ENCODE measurements at places on chromosomes 11 and 22. TPM values are rescaled to one million over a fixed set of nuclear protein-coding genes. Genes with fewer than 3 reads are reported as not detected.

DNA sequence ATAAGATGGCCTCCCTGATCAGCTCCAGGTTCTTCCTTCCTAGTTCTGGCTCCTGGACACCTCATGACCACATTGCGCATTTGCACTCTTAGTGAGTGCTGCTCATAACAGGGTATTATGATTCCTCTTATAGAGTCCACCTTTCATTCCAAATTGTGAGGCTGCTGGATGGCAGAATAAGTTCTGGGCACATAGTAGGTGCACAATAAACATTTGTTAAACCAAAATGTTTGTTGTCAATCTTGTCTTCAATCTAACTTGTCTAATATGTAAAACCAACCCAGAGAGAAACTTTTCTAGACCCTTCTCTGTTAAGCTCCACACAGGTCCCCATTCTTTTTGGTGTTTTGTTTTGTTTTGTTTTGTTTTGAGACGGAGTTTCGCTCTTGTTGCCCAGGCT lies 22.6 kb upstream of the ZBTB16 start:
- DNase-seq, result no peak

GRCh38 chr11:132941024-132941646 lies 591.2 kb downstream of the OPCML start:
- peak; percentile 12 for DNase-seq

- peak; percentile 60 for DNase-seq
Measured at GRCh38 chr11:8839957-8840945, 70.7 kb upstream of the AKIP1 start.

DNA sequence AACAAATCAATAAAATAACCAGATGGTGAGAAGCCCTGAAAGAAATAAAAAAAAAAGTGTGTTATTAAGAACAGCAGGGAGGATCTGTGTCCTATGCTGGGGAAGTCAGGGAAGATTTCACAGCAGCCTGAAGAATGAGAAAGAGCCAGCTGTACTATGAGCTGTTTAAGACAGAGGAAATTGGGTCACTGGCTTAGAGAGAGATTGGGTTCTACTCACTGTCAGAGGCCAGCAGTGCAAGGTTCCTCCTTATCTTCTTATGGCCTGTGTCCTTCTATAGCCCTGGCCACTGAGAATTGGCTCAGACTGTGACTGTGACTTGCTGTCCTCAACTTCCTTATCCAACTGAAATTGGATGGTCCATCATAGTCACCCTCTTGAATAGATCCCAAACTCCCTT lies 54.8 kb upstream of the FDX1 start:
- no peak for DNase-seq

DNA sequence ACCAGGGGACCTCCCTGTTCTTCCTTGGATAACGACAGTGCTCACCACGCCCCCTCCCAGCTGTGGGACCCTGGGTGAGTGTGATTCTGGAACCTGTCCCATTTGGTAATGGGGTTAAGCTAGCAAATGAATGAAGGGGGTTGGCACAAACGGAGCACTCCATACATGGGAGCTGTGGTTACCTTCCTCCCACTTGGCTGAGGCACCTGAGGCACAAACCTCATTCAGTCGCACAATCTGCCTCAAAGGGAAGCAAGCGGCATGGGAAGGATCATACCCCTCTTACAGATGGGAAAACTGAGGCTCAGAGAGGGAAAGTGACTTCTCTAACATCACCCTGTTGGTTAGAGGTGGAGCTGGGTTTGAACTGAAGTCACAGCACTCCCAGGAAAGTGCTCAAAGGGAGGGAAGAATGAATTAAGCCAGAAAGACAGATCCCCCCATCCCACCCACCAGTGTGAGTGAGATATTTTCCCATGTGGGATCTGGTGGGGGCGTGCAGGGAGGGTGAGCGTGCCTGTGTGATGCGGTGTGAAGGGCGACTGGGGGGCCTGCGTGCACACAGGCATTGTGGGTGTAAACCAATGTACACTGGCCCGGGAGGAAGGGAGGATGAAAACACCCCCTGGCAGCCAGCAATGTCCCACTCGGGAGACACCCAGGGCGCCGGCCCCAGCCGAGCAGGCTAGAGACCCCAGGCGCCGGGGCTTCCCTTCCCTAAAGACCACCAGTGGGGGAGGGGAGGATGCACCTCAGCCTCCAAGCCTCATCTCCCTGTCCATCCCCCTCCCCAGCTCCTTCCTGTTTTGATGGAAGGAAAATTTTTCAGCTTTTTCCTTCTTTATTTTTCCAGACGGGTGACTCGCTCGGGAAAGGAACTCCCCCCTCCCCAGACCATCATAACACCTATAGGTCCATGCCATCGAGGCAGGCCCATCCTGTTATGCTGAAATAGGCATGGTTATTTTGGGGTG lies 8.0 kb upstream of the PDGFB start:
- no peak for DNase-seq

GRCh38 chr11:18650859-18651557 lies 16.9 kb upstream of the SPTY2D1 start:
- DNase-seq, result no peak

GRCh38 chr22:43155789-43156188 lies 4.4 kb downstream of the TSPO start:
- no peak for DNase-seq

GRCh38 chr11:65435981-65436411 lies 13.4 kb downstream of the NEAT1 start:
- peak; percentile 31 for DNase-seq

MS4A6E gene
- not detected for total RNA-seq

FBXO7 gene
- 69.9 TPM for total RNA-seq

Measured in A172 (cell line).